ENCODE measurements at places on chromosomes 1 and 21. TPM values are rescaled to one million over a fixed set of nuclear protein-coding genes. Genes with fewer than 3 reads are reported as not detected.
A peak's percentile ranks its signal among the peaks of the same experiment; 100 is the strongest.

DNA sequence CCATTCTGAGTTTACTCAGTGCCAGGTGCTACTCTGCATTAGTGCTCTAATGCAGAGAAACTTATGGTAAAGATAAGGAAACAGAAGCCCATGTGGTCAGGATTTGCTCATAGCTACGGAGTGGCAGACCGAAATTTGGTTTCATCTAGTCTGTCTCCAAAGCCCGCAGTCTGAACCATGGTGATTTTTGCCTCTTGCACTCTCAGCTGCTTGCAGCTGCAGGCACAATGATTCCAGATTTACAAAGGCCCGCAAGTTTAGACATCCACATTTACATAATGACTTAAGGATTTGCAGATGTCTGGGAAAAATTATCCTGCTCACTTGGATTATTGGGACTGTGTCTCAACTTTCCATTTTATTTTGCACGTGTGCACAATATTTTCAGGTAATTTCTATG is 161.3 kb upstream of the KCNJ6 start:
- no peak overlapping the region for H3K4me3 ChIP-seq
- H3K27ac ChIP-seq, result no peak overlapping the region
- no peaks in the 10 kb centered on the region for H3K4me1 ChIP-seq
- no peak for DNase-seq

DNA sequence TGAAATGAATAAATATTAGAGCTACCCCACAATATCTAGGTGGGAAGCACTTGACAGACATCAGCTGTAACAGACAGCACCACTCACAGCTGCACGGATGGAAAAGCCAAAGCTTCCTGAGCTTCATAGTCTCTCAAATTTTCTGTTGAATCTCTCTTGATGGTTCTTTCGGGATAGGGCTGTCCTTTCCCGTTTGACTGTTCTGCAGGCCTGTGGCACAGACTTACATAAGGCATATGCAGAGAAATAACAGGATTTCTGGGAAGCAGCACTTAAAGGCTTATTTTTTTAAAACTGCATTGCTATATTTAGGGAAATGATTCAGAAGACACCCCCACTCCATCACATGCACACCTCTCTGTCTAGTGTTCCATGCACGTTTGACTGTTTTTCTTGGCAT is 77.5 kb downstream of the ZNF648 start:
- H3K27ac ChIP-seq, result no peak overlapping the region
- H3K4me3 ChIP-seq, result no peak overlapping the region
- DNase-seq, result no peak
- no peaks in the 10 kb centered on the region for H3K4me1 ChIP-seq

C1orf116 gene
- total RNA-seq, result 128 TPM

GRCh38 chr1:22582661-22583635 is 19.7 kb downstream of the EPHA8 start:
- H3K27me3 ChIP-seq, result no peaks in the 10 kb centered on the region
- H3K27ac ChIP-seq, result no peak overlapping the region
- no peak for DNase-seq
- no peak overlapping the region for H3K4me3 ChIP-seq

NUDT17 gene
- total RNA-seq, result 1.8 TPM

GRCh38 chr1:160981584-160982411 is 27.2 kb upstream of the ITLN2 start:
- no peaks in the 10 kb centered on the region for H3K36me3 ChIP-seq
- H3K27me3 ChIP-seq, result peaks cover 15% of the 10 kb centered on the region
- peak overlapping the region; percentile 21 for H3K4me3 ChIP-seq
- H3K4me1 ChIP-seq, result peaks cover 7% of the 10 kb centered on the region
- H3K27ac ChIP-seq, result no peak overlapping the region

GRCh38 chr1:201153474-201154388 is 543 bp downstream of the TMEM9 start:
- peaks cover 13% of the 10 kb centered on the region for H3K4me1 ChIP-seq
- H3K4me3 ChIP-seq, result peak overlapping the region; percentile 82
- DNase-seq, result no peak
- peak overlapping the region; percentile 86 for H3K27ac ChIP-seq
- peaks cover 10% of the 10 kb centered on the region for H3K36me3 ChIP-seq
- H3K27me3 ChIP-seq, result no peaks in the 10 kb centered on the region

COA7 gene
- 17.9 TPM for total RNA-seq

AADACL4 gene
- not detected for total RNA-seq

- H3K27me3 ChIP-seq, result no peaks in the 10 kb centered on the region
- DNase-seq, result no peak
- no peak overlapping the region for H3K4me3 ChIP-seq
- no peak overlapping the region for H3K27ac ChIP-seq
- H3K4me1 ChIP-seq, result no peaks in the 10 kb centered on the region
- H3K36me3 ChIP-seq, result peaks cover 44% of the 10 kb centered on the region
These were observed 17.1 kb downstream of the SLC66A1 start for GRCh38 chr1:19329188-19329587.

VWA5B1 gene
- total RNA-seq, result 0.09 TPM

DNA sequence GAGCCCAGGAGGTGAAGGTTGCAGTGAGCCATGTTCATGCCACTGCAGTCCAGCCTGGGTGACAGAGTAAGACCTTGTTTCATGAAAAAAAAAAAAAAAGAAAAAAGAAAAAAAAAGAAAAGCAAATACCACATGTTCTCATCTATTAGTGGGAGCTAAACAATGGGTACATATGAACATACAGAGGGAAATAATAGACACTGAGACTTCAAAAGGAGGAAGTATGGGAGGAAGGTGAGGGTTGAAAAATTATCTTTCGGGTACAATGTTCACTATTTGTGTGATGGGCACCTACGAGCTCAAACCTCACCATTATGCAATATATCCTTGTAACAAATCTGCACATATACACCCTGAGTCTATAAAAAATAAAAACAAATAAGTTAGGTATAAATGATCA is 6.4 kb downstream of the ITGB3BP start:
- H3K4me3 ChIP-seq, result no peak overlapping the region
- no peak overlapping the region for H3K27ac ChIP-seq
- no peak for DNase-seq
- H3K36me3 ChIP-seq, result no peaks in the 10 kb centered on the region

GRCh38 chr1:207970329-207971233 is 59.7 kb upstream of the CD34 start:
- no peak overlapping the region for H3K4me3 ChIP-seq
- peaks cover 6% of the 10 kb centered on the region for H3K4me1 ChIP-seq
- DNase-seq, result no peak
- H3K27ac ChIP-seq, result no peak overlapping the region

GRCh38 chr1:201122321-201122957 is 4.5 kb downstream of the ASCL5 start:
- H3K27ac ChIP-seq, result no peak overlapping the region
- H3K27me3 ChIP-seq, result no peaks in the 10 kb centered on the region
- H3K4me3 ChIP-seq, result no peak overlapping the region
- no peaks in the 10 kb centered on the region for H3K36me3 ChIP-seq

DNA sequence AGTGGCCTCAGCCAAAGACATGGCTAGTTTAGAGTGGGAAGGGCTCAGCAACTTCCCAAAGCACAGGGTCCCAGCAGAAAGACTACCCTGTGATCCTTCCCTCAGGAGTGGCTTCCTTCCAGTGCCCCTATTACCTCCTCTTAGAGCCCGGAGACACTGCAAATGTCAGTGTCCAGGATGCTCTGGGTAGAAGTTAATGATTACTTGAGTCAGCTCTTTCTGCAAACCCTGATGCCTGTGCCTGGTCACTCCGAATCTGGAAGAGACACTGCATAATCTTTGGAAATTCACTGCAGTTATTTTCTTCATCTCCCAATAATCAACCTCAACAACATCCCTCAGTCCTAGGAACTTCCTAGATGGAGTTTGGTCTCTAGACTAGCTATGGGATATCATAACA is 27.2 kb upstream of the MGST3 start:
- DNase-seq, result no peak
- no peaks in the 10 kb centered on the region for H3K36me3 ChIP-seq
- no peak overlapping the region for H3K4me3 ChIP-seq
- no peak overlapping the region for H3K27ac ChIP-seq
- H3K4me1 ChIP-seq, result peaks cover 4% of the 10 kb centered on the region
- no peaks in the 10 kb centered on the region for H3K27me3 ChIP-seq

GRCh38 chr1:116833718-116834117 is 76.0 kb upstream of the PTGFRN start:
- DNase-seq, result no peak
- no peaks in the 10 kb centered on the region for H3K27me3 ChIP-seq
- no peaks in the 10 kb centered on the region for H3K36me3 ChIP-seq
- H3K4me1 ChIP-seq, result no peaks in the 10 kb centered on the region
- H3K4me3 ChIP-seq, result no peak overlapping the region
- no peak overlapping the region for H3K27ac ChIP-seq

GRCh38 chr1:113659035-113659434 is 100.3 kb downstream of the PHTF1 start:
- no peaks in the 10 kb centered on the region for H3K4me1 ChIP-seq
- H3K27ac ChIP-seq, result no peak overlapping the region
- peaks cover 13% of the 10 kb centered on the region for H3K36me3 ChIP-seq
- H3K27me3 ChIP-seq, result no peaks in the 10 kb centered on the region

DNA sequence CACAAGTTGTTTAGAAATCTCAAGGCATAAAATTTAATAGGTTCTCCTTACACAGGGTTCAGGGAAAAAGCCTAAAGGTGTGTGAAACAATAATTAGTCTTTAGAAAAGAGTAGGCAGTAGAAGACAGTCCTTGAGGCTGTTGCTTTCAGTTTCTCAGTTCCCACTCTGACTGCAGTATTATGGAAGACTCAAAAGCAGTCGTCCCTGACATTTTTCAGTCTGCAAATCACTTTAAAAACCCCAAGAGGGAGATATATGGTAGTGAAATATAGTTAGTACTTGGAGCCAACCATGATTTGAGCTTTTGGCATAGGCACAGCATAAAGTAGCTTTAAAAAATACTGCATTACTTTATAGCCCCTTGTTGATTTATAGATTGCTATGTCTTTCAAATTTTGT is 299.7 kb downstream of the OLFM3 start:
- no peaks in the 10 kb centered on the region for H3K4me1 ChIP-seq
- no peaks in the 10 kb centered on the region for H3K36me3 ChIP-seq
- H3K4me3 ChIP-seq, result no peak overlapping the region
- no peaks in the 10 kb centered on the region for H3K27me3 ChIP-seq
- no peak overlapping the region for H3K27ac ChIP-seq

DNA sequence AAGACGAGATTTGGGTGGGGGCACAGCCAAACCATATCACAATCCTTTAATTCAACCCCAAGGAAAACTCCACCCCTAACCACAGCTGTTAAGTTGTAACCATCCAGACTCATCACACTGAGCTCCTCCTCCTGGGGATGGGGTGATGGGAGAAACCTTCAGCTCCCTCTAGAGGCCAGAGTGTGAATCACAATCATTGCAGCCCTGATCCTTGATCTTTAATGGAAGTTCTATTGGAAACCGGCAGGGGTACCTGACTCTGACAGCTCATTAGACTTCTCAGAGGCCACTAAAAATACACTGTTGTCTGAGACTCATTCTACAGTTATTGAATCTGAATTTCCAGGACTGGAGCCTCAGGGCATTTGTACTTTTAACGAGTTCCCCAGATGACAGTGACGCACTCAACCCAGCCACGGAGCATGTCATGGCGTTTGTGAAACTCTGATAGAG is 127.2 kb downstream of the IGSF21 start:
- H3K36me3 ChIP-seq, result no peaks in the 10 kb centered on the region
- H3K27ac ChIP-seq, result no peak overlapping the region
- peaks cover 14% of the 10 kb centered on the region for H3K27me3 ChIP-seq
- no peaks in the 10 kb centered on the region for H3K4me1 ChIP-seq

GRCh38 chr1:15096293-15096692 is 57.3 kb upstream of the TMEM51 start:
- H3K4me3 ChIP-seq, result no peak overlapping the region
- peaks cover 3% of the 10 kb centered on the region for H3K27me3 ChIP-seq
- no peak overlapping the region for H3K27ac ChIP-seq
- H3K4me1 ChIP-seq, result no peaks in the 10 kb centered on the region
- DNase-seq, result no peak
